ENCODE measurements at places on chromosomes 2 and 18.

- no peak for DNase-seq
These were observed 499.7 kb downstream of the PTH2R start for GRCh38 chr2:208906330-208906729.

DNA sequence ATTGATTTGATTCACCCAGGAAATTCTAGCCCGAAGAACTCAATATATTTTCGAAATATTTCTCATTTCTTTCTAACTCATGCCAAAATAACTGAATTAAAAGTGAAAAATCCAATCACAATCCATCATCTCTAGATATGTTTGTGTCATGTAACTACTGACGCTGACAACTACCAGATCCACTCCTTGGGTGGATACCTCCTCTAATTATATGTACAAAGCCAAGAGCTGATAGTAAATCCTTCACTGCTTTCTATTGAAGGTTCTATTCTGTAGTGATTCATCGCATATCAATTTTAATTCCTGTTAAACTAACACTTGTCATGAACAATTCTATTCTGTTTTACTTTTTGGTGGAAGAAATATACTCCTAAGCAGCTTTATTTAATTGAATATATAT is 1056.6 kb upstream of the NXPH2 start:
- DNase-seq, result no peak

GRCh38 chr2:196331143-196331542 is 159.8 kb upstream of the STK17B start:
- DNase-seq, result no peak

GRCh38 chr18:6566338-6566911 is 151.7 kb upstream of the L3MBTL4 start:
- DNase-seq, result no peak

- DNase-seq, result no peak
These were observed 186.6 kb downstream of the NEDD4L start for GRCh38 chr18:58230438-58231179.
